ENCODE measurements at places on chromosomes 3 and 15. TPM values are rescaled to one million over a fixed set of nuclear protein-coding genes. Genes with fewer than 3 reads are reported as not detected.
A peak's percentile ranks its signal among the peaks of the same experiment; 100 is the strongest.

DNA sequence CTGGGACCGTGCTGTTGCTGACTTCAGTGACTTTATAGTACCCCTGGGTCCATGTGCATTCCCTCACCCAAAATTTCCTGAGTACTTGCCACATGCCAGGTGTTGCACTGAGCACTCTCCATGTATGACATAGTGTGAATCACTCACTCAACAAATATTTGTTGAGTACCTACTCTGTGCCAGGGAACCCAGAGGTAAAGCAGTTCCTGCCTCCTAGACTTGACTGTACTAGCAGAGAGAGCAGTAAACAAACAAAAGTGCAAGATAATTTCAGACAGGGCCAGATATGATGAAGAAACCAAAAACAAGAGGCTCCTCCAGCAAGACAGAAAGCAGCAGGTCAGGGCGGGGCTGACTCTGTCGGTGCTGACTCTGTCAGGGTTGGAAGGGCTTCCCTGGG is 12.2 kb downstream of the TGM4 start:
- DNase-seq, result no peak
- H3K4me1 ChIP-seq, result peaks cover 9% of the 10 kb centered on the region
- H3K36me3 ChIP-seq, result no peaks in the 10 kb centered on the region
- H3K4me3 ChIP-seq, result no peak overlapping the region

GRCh38 chr15:63374686-63375520 is 6.7 kb downstream of the CA12 start:
- H3K27ac ChIP-seq, result no peak overlapping the region
- H3K4me3 ChIP-seq, result no peak overlapping the region
- peaks cover 13% of the 10 kb centered on the region for H3K4me1 ChIP-seq
- peaks cover 4% of the 10 kb centered on the region for H3K27me3 ChIP-seq

- no peaks in the 10 kb centered on the region for H3K36me3 ChIP-seq
- no peak overlapping the region for H3K4me3 ChIP-seq
- H3K27ac ChIP-seq, result no peak overlapping the region
Observed at GRCh38 chr3:99683465-99683864, 45.1 kb downstream of the COL8A1 start.

- no peaks in the 10 kb centered on the region for H3K27me3 ChIP-seq
- H3K36me3 ChIP-seq, result peaks cover 10% of the 10 kb centered on the region
- H3K4me1 ChIP-seq, result peaks cover 16% of the 10 kb centered on the region
- H3K27ac ChIP-seq, result no peak overlapping the region
- H3K4me3 ChIP-seq, result peak overlapping the region; percentile 75
Observed at GRCh38 chr3:120741837-120742197, 499 bp downstream of the RABL3 start.

DNA sequence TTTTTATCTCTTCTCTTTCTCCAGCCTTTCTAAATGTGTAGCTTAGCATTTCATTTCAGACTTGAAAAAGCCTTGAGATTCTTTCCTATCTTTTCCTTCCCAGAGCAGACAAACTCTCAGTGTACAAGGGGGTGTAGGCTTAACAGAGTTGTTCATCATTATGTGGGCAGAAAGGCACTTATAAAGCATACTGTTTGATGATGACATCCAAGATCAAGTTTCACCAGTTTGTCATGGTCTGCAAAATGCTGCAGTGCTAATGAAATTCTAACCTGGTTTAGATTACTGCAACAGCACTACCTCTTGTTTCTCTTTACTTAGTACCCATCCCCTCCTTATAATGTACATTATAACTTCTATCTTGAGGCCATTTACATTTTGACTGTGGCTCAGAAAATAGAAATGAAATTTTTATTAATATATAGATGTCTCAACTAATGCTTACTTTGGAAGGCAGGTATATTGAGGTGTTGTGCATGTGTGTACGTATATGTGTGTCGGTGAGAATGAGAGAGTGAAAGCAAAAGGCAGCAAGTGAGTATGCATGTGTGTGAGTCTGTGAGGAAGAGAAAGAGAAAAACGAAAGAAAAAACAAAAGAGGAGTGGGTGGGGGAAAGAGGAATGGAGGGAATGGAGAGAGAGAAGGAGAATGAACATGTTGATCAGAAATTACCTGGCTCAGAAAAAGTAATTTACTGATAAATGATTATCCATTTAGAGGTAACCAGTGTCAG is 1043.6 kb downstream of the TUSC7 start:
- no peak for DNase-seq
- no peak overlapping the region for H3K27ac ChIP-seq
- H3K27me3 ChIP-seq, result no peaks in the 10 kb centered on the region
- peaks cover 15% of the 10 kb centered on the region for H3K4me1 ChIP-seq

DNA sequence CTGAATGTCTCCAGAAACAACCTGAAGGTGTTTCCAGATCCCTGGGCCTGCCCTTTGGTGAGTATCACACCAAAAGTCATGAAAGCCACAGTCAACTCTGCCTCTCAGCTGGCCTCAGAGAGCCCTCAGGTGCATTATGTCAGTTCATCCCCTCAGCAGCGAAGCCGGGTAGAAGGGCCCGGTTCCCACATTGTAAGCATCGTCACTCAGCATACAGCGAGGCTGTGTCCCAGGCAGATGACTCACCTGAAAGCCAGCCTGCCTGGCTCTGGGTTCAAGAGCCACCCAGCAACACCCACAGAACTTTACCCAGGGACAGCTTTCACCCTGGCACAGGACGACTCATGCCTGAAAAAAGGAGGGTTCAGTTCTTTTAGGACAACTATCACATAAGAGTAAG is 91.6 kb downstream of the LRRK1 start:
- no peak overlapping the region for H3K27ac ChIP-seq
- peaks cover 6% of the 10 kb centered on the region for H3K27me3 ChIP-seq
- no peak for DNase-seq
- H3K36me3 ChIP-seq, result no peaks in the 10 kb centered on the region

GRCh38 chr3:129648391-129648790 is 41.9 kb upstream of the PLXND1 start:
- H3K4me1 ChIP-seq, result peaks cover 25% of the 10 kb centered on the region
- no peaks in the 10 kb centered on the region for H3K27me3 ChIP-seq
- no peak overlapping the region for H3K4me3 ChIP-seq
- H3K27ac ChIP-seq, result peak overlapping the region; percentile 32
- no peaks in the 10 kb centered on the region for H3K36me3 ChIP-seq

DNA sequence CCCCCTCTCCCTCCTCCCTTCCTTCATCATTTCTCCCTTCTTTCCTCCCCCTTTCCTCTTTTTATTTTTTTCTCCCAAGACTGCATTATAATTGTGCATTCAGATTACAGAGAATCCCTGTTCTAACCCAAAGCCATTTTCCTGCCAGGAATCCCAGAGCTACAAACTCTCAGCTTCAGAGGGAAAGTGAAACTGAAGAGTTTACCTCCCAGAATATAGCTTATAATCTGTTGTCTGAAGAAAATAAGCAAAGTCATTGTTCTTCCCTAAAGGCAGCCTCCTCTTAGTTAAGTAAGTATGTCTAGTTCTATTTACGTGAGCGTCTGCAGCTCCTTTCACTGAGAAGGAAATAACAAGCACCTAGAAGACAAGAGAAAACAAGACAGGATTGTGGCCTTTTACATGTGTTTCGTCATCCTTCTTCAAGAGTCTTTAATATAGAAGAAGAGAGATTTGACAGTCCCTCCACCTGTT is 97.2 kb downstream of the CHST2 start:
- no peak overlapping the region for H3K4me3 ChIP-seq
- no peaks in the 10 kb centered on the region for H3K27me3 ChIP-seq
- peaks cover 13% of the 10 kb centered on the region for H3K4me1 ChIP-seq
- H3K27ac ChIP-seq, result no peak overlapping the region
- no peaks in the 10 kb centered on the region for H3K36me3 ChIP-seq

DNA sequence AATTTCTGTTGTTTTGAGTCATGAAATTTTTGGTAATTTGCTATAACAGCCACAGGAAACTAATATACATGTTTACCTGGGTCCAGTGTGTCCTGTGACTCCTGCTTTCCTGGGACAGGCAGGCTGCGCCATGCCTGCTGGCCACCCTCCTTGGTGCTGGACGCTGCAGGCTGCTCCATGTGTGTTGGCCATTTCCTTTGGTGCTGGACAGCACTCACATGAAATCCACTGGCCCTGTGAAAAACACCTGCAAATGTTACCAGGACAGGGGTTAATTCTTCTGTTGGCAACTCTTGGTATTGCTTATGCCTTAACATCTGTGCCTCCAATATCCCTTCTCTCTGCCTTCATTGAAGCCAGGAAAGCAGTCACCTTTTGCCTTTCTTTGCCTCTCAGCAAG is 86.9 kb upstream of the ATP10A start:
- H3K4me3 ChIP-seq, result no peak overlapping the region
- no peaks in the 10 kb centered on the region for H3K27me3 ChIP-seq
- no peaks in the 10 kb centered on the region for H3K36me3 ChIP-seq

DNA sequence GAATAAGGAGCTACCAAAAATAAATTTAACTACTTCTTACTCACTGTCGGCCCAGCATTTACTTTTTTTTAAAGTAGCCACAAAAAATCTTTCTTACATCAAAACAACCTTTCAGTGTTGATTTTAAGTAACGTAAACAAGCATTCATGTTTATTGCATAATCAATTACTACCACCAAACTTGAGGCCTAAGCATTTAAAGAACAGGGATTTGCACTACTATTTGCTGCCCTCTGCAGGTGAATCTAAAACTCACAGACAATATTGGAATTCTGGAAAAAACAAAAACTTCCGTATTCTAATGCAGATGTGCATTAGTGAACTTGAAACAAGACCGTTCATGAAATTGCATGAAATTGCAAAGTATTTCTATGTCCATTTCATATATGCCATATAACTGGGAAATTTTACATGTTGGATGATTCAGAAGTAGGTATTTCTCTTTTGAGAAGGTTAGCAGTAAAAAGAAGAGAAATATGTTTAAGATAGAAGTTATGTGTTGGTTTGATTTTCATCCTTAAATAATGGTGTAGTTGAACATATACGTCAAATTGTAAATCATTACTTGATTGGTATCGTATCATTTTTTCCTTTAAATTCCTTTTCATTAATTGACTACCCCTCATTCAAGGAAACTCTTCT is 55.6 kb downstream of the CGGBP1 start:
- peak; percentile 76 for DNase-seq
- H3K4me3 ChIP-seq, result no peak overlapping the region
- no peaks in the 10 kb centered on the region for H3K4me1 ChIP-seq
- H3K27ac ChIP-seq, result no peak overlapping the region

PDZRN3 gene
- 11.0 TPM for total RNA-seq

GOLGA6A gene
- total RNA-seq, result 2.1 TPM

CHRNB4 gene
- total RNA-seq, result 1.6 TPM

CFAP100 gene
- not detected for total RNA-seq

CPN2 gene
- not detected for total RNA-seq
